ENCODE measurements at places on chromosomes 12 and 14. TPM values are rescaled to one million over a fixed set of nuclear protein-coding genes. Genes with fewer than 3 reads are reported as not detected.

RPS6KA5 gene
- 1.8 TPM for polyA plus RNA-seq

GRCh38 chr12:34403706-34404376, 381.5 kb downstream of the ALG10 start:
- DNase-seq, result peak; percentile 2

OR2AP1 gene
- not detected for polyA plus RNA-seq

DNA sequence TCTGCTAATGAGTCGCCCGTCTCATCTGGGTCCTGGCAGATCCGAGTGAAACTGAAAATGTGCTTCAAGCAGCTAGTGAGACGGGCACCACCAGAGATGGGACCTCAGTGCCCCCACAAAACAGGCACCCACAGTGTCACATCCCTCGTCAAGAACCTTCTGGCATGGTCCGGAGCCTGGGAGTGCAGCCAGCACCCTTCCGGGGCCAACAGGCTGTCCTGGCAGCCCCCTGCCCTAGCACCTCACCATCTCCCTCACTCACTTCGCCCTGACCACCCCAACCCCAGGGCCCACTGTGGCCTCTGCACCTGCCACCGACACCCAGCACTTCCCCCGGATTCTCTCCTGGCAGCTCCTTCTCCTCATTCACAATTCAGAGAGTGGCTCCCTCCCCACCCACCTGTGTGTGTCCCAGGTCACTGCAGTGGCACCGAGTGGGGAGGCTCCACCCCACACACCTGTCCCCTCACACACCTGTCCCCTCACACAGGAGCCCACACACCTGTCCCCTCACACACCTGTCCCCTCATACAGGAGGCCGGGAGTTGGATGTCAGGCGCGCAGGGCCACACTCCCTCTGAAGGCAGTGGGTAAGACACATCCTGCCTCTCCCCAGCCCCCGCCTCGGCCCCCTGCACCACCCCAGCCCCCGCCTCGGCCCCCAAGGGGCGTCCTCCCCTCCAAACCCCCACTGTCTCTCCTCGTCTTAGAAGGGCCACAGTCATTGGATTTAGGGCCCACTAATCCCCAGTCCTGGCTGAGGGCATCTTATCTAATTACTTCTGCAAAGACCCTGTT, 7.9 kb downstream of the GALNT9 start:
- peak; percentile 38 for DNase-seq

GRCh38 chr14:49816844-49817243, 35.7 kb downstream of the NEMF start:
- no peak for DNase-seq

MYH6 gene
- 1,673 TPM for polyA plus RNA-seq

- DNase-seq, result peak; percentile 16
Observed at GRCh38 chr12:51351913-51352532, 5.5 kb upstream of the CELA1 start.

DNA sequence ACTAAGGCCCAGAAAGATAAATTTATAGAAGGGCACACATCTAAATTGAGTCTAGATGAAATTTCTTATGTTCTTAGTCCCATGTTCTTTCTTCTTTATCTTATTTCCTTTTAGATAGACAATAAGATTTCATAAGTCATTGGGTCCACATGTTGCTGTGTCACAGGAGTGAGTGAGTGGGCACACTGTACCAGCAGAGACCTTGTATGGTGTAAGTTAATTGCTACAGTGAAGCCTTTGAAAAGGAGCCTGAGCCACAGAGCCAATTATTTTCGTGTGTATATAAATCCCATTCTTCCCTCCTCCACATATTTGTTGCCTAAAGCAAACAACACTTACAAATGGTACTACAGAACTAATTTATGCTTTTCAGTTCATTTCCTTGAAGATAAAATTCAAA, 79.1 kb downstream of the GRIP1 start:
- no peak for DNase-seq

DNA sequence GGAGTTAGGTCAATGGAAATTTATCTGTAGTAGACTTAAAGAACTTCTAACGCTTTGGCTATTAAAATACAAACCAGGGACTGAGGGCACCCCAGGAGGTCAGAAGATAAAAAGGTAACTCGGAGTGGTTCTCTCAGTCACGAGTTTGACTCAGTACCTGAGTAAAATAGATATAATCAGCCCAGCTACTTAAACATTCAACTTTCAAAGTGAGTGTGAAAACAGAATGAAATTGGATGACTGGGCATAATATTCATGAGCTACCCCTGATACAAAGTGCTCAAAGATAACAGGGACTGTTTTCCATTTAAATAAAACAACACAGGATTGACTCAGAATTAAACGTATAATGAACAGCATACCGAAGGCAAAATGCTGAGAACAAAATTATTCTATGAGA, 75.0 kb downstream of the FOXN3 start:
- DNase-seq, result no peak

DNA sequence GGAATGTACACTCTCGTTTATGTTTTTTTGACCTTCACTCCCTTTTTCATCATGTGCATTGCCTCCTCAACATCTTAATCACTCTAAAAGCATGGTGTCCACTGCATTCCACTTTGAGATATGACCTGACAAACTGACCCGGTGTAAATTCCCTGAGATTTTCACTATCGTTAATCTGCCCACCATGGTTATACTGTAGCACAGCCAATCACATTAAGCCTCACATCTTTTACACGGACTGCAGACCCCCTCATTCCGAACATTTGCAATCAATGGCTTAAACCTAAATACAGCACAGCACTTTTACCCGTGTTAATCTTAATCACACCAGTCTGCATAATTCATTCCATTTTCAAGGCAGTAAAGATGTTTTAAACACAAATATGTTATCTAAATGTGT, 2.4 kb downstream of the RERG start:
- no peak for DNase-seq

SCN8A gene
- polyA plus RNA-seq, result 0.19 TPM

- no peak for DNase-seq
Observed at GRCh38 chr14:76946753-76947077, 81.8 kb downstream of the IRF2BPL start.

HAL gene
- polyA plus RNA-seq, result 0.04 TPM

C12orf42 gene
- not detected for polyA plus RNA-seq

DNA sequence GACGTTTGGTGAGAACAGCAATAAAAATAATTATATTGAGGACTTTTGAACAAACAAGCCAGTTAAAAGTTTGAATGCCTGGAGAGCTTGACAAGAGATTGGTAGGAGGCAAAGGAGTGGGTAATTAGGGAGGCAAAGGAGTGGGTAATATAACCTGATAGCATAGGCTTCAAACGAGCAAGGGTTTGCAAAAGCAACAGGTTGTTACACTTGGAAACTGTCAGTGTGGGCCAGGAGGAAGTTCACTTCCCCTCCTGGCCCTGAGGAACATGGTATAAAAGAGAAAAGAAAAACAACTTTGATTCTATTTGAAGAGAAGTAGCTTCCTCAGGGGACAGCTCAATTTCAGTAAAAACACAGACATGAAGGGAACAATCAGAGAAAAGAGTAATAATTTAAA, 121.7 kb downstream of the CCER1 start:
- no peak for DNase-seq

DNA sequence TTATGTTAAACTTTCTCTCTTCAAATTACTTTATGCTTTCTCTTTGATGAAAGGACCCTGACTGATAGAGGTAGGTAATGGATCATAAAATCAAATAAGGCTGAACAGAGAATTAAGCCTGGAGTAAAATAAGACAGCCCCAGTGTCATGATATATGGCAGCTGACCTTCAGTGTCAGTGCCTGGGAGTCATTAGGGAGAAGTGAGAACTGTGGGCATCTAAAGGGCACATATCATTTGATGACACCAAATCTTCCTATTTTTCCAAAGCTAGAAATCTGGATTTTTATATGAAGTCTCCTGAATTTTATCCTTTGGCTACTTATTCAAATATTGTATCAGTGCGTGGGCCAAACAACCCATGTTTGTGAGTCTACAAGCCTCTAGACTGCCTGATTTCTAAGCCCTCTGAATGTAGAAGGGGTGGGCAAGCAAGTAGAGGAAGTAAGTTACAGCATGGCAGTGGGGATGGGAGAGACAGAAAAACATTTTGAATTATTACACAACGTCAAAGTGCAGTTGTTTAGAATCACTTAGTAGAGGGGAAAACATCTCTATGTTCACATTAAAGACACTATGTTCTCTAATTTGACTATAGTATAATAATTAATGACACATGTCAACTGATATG, 10.0 kb downstream of the SLC39A9 start:
- no peak for DNase-seq

TAS2R7 gene
- polyA plus RNA-seq, result not detected

SERPINA6 gene
- not detected for polyA plus RNA-seq

GRCh38 chr12:19771858-19772257, 332.6 kb downstream of the AEBP2 start:
- DNase-seq, result no peak

- no peak for DNase-seq
Observed at GRCh38 chr12:50572760-50573159, 68.0 kb downstream of the DIP2B start.

- no peak for DNase-seq
Observed at GRCh38 chr12:49189731-49190716, 1.1 kb upstream of the TUBA1A start.

DNA sequence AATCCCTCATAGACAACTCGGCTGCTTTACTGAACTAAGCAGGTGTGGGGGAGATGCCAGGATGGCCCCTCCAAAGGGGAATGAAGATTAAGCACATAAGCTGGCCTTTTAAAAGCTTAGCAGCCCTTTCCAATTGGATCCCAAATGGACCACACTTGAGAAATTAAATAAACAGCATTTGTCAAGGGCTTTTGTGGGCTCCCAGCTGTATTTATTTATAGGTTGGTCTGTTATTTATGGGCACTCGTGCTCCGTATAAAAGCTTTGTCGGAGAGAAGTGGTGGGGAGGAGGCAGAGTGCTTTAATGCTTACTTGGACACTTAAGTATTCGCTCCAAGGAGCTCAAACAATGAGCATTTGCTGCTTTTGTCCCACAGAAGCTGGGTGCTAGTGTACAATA, 580.2 kb downstream of the MED13L start:
- DNase-seq, result no peak

GZMH gene
- 0.61 TPM for polyA plus RNA-seq

CEBPE gene
- not detected for polyA plus RNA-seq

DNA sequence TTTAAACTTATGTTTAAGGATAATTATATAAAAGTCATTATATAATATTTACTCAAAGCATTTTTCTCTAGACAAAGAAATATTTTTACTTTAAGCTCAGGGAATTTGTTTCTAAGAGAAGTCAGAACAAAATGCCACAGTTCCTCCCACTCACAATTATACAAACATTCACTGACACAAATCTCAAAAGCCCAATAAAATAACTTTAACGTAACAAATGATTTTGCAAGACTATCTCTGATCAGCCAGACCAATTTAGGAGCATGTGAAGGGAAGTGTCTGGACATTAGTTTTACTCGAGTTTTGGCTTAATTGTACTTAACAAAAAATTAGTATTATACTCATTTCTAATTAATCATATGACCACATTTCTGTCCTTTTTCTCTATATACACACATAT, 41.2 kb downstream of the COCH start:
- no peak for DNase-seq

RIPK3 gene
- 4.4 TPM for polyA plus RNA-seq

GRCh38 chr14:42130815-42131214, 524.1 kb downstream of the LRFN5 start:
- no peak for DNase-seq

RPL10L gene
- not detected for polyA plus RNA-seq

DNA sequence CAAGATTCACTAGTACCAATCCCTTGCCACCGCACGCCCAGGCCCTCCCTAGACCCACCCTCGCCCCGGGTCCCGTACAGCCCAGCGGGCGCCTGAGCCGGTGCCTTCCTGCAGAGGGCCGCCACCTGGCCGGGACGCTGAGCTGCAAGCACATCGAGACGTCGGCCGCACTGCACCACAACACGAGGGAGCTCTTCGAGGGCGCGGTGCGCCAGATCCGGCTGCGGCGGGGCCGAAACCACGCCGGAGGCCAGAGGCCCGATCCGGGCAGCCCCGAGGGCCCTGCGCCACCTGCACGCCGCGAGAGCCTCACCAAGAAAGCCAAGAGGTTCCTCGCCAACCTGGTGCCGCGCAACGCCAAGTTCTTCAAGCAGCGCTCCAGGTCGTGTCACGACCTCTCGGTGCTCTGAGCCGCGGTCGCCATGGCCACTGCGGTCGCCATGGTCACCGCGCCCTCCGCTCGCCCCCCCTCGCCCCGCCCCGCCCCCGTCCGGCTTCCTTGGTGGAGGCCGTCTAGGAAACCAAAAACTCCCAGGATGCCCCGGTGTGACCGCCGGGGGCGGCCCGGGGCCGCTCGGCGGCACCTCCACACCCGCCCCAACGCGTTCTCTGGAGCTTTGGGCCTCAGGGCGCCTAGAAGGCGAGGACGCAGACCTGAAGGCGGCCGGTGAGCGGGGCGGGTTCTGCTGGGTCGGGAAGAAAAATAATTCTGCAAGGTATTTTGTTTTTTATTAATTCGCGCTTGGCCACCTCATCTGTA, 3.7 kb downstream of the REM2 start:
- DNase-seq, result peak; percentile 72

- no peak for DNase-seq
Observed at GRCh38 chr12:65662590-65662989, 161.7 kb upstream of the HMGA2 start.

GRCh38 chr14:89807151-89807550, 147.4 kb downstream of the EFCAB11 start:
- no peak for DNase-seq

- no peak for DNase-seq
Observed at GRCh38 chr12:14471497-14471896, 96.2 kb downstream of the PLBD1 start.

GRCh38 chr12:61956545-61956944, 303.7 kb upstream of the USP15 start:
- DNase-seq, result no peak

CCDC196 gene
- not detected for polyA plus RNA-seq

DNA sequence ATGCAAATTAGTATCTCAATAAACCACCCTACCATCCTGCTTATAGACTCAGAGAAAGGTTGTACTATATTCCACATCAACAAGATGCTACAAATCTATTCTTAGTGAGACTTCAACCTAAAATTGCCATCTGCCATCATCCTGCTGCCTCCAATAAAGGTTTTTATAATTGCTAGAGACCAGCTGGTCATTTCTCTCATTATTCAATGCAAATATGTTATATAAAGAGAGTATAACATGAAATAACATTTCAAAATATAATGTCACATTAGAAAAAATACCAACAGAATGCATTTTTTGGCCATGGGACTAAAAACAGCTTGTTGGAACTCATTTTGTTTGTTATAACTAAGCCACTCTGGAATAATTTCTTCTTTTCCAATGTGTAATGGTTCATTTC, 247.3 kb downstream of the LRIG3 start:
- no peak for DNase-seq

- DNase-seq, result no peak
Observed at GRCh38 chr12:49126852-49127763, 4.1 kb downstream of the TUBA1B start.

- no peak for DNase-seq
Observed at GRCh38 chr12:44375694-44376093, 500.4 kb downstream of the NELL2 start.

GAPDH gene
- polyA plus RNA-seq, result 4,589 TPM

PIK3C2G gene
- polyA plus RNA-seq, result not detected

GRCh38 chr14:29339494-29340172, 573.0 kb downstream of the FOXG1 start:
- no peak for DNase-seq

CDH24 gene
- 2.8 TPM for polyA plus RNA-seq

- no peak for DNase-seq
Observed at GRCh38 chr14:104515059-104515810, 64.3 kb upstream of the C14orf180 start.

PPP1R36 gene
- polyA plus RNA-seq, result 0.30 TPM

Measured in heart left ventricle (tissue), 16 donors.